Pancreas (tissue), 10 donors: ENCODE measurements at places on chromosomes 13 and 19. TPM values are rescaled to one million over a fixed set of nuclear protein-coding genes. Genes with fewer than 3 reads are reported as not detected.

ZNF177 gene
- 2.0 TPM for total RNA-seq

MRPL57 gene
- total RNA-seq = 7.6 TPM

MYBPC2 gene
- not detected for total RNA-seq

KLF2 gene
- total RNA-seq = 5.6 TPM

ZNF541 gene
- total RNA-seq = 0.16 TPM

ZIC5 gene
- total RNA-seq = not detected

SMIM44 gene
- total RNA-seq = not detected

DNA sequence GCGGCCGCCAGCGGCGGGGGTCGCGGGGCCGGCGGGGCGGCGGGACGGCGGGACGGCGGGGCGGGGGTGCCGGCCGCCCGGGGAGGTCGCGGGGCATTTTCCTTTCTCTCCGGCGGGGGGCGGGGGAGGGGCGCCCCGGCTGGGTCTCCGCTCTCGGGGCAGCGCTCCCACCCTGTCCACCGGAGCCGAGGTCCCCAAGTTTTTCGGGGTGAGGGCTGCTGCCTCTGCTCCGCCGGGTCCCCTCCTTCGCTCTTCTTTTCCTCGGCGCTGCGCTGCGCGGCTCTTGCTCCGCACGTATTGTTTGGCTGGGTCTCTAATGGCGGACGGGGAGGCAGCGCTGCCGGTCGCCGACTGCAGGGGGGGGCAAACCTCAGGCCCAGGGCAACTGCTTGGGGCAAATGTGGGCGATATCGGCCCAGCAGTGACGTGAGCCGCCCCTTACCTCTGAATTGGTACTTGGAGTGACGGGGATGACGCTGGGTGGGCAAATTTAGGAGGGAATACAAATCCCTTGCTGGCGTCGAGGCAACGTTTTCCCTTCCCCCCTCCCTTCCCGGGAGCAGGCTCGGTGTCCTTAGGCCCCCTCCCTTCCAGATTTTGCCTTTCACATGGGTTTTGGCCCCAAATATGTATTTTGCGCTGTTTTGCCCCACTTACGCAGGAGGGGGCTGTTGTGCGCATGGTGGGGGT, 759 bp downstream of the ZMYM2 start:
- DNase-seq = peak; percentile 73

DNA sequence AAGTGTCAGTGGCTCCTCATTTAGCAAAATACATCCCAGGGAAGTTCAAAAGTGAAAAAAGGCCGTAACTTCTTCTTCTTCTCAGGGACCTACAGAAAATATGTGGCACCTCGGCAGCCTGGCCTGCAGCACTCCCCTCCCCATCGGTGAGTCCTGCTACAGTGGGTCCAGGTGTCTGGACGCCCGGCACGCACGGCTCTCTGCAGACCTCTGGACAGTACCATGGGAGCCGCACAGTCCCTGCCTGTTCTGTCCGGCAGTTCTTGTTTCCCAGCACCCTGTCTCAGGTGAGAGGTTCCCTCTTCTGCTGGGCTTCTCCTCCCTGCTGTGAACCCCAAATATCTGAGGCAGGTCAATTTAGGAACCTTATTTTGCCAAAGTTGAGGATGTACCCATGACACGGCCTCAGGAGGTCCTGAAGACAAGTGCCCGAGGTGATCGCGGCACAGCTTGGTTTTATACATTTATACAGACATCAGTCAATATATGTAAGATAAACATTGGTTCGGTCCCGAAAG, 36.8 kb upstream of the ALOX5AP start:
- no peak for DNase-seq

GRCh38 chr19:45597425-45598111, 4.4 kb downstream of the GPR4 start:
- no peak for DNase-seq

DNA sequence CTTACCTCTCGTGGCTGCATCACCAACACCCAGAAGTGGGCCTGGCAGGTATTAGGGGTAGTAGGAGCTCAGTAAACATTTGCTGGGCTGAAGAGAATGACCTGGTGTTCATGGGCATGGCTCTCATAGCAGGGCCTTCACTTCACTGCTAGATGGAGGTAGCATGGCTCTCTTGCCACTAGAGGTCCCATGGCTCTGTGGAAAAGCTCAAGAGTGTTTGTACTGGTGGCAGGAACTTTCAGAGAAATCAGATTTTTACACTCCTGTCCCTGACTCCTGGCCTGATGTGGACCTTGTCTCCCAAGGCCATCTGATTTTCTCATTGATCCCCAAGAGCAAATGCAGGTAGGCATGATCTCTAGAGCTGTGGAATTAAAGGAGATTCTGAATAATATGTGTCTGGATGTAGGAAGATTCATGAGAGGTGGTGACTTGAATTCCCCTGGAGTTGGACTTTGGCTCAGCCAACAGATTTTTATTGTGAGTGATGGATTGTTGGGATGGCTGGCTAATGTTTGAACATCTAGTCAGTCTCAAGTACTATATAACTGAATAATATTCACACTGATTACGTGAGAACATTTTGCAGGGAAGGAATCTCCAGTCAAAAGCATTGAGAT, 5.7 kb downstream of the ZNF574 start:
- no peak for DNase-seq

- no peak for DNase-seq
These were observed 218.0 kb downstream of the IRS2 start for GRCh38 chr13:109568339-109568818.

DNA sequence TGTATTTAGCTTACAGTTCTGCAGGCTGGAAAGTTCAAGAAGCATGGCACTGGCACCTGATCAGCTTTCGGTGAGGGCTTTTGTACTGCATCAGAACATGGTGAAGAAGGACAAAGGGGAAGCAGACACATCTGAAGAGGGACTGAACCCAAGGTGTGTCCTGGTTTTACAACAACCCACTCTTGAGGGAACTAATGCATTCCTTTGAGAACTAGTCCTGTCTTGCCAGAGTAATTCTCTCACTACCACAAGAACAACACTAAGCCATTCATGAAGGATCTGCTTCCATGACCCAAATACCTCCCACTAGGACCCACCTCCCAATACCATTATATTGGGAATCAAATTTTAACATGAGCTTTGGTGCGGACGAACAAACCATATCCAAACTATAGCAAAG, 93.6 kb downstream of the RFC3 start:
- DNase-seq = no peak

DNA sequence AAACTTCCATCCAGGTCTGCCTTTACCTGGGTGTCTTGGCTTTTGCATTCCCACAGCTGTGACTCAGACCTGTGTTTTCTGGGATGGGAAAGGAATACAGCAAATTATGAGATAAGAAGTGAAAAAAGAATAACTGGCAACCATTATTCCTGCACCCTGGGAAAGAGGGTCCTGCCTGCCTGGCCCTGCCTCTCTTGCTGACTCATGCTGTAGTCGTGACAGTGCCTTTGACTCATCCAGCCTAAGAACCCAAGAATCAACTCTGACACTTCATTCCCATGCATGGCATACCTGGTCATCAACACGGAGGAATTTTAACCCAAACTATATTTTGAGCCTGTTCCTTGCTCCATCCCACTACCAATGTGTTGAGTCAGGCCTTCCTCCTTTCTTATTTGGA, 185.4 kb upstream of the SERP2 start:
- no peak for DNase-seq

DNA sequence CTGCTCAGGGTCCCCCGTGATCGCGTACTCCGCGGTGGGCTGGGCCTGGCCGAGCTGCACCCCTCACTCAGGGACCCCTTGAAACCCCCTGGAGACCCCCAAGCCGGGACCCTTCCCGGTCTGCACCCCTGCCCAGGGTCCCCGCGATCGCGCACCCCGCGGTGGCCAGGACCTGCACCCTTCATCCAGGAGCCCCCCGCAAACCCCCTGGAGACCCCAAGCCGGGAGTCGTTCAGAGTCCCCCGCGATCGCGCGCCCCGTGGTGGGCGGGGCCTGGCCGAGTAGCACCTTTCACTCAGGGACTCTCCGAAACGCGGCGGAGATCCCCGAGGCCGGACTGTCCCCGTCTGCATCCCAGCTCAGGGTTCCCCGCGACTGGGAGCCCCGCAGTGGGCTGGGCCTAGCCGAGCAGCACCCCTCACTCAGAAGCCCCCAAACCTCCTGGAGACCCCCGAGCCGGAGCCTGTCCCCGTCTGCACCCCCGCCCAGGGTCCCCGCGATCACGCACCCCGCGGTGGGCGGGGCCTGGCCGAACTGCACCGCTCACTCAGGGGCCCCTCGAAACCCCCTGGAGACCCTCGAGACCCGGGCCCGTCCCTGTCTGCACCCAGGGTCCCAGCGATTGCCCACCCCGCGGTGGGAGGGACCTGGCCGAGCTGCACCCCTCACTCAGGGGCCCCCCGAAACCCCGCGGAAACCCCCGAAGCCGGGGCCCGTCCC, 748 bp downstream of the LMNB2 start:
- peak; percentile 46 for DNase-seq

DNA sequence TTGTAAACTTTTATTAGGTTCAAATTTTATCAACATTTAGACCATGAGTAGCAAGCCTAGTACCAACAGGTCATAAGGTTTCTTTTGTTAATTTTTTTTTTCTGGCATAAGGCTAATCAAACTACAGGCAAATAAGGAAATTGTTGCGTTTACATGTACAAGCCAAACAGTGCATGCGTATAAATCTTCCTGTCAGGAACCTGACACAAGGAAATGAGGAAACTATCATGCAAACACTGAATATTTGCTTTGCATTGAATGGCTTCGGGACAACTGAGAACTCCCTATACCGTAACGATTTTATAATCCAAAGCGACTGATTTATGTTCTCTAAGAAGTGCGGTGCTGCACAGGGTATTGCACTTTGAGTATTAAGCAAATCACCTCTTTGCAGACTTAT, 133.0 kb upstream of the TRPC4 start:
- no peak for DNase-seq

DNA sequence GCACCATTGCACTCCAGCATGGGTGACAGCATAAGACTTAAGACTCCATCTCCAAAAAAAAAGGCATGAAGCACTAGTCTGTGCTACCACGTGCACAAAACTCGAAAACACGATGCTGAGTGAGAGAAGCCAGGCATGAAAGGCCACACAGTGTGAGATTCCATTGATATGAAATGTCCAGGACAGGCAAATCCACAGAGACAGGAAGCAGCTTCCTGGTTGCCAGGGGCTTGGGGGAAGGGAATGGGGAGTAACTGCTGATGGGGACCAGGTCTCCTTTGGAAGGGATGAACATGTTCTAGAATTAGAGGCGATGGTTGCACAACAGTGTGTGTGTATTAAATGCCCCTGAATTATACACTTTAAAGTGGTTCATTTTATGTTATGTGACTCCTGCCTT, 15.9 kb upstream of the JUND start:
- DNase-seq = no peak
